ENCODE measurements at places on chromosomes 16 and 17. TPM values are rescaled to one million over a fixed set of nuclear protein-coding genes. Genes with fewer than 3 reads are reported as not detected.

- DNase-seq: no peak
Observed at GRCh38 chr17:69516225-69516624, 101.7 kb downstream of the MAP2K6 start.

DNA sequence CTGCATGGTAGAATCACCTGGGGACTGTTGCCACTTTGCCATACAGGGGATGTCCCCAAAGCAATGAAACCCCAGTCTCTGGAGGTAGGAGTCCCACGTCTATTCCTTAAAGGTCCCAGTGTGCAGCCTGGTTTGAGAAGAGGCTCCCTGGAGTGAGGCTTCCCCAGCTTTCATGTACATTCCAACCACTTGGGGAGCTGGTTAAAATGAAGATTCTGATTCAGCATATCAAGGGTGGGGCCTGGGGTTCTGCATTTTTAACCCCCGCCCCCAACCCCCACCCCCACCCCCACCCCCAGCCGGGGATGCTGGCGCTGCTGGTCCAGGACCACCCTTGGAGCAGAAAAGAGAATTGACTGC, 241.2 kb downstream of the FOXL1 start:
- DNase-seq: no peak

GRCh38 chr17:39238311-39238972, 12.7 kb upstream of the STAC2 start:
- no peak for DNase-seq

DNA sequence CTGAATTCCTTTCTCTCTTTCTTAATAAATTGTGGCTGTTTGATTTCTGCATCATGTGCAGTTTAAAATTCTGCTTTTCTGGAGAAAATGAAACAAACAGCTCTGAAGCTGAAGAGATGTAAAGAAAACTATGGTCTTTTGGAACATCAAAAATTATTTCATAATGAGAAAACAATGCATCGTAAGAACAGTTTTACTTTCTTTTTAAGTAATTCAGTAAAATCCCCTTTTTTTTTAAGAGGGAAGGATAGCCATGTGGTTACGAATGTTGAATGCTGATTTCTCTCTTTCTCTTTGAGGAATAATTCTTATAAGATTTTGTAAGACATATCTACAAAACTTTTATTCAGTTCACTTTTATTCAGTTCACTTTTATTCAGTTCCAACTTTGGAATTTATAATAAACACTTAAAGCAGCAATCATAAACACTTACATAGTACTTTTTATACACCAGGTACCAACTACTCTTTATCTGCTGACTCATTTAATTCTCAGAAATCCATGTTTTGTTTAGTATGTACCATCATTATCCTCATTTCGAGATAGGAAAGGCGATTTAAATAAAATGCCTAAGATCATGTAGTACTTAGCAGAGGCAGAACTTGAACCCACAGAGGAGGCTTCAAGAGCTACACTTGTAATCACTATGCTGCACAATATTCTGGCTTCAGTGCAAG, 26.6 kb downstream of the CNTNAP4 start:
- no peak for DNase-seq

DNA sequence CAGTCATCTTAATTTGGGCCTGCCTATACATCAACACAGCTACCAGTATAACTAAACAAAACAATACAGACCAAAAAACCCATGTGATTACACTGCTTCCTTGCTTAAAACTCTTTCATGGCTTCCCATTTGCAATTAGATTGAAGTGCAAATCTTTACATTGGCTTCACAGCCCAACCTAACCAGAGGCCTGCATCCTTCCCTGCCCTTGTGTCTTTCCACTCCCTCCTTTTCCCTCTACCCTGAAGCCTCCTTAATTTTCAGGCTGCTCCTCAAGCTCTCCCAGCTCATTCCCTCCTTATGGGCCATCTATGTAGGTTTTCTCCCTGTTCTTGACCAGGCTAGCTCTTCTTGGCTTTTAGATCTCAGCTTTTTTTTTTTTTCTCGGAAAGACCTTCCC, 147.8 kb downstream of the TOX3 start:
- no peak for DNase-seq

DNA sequence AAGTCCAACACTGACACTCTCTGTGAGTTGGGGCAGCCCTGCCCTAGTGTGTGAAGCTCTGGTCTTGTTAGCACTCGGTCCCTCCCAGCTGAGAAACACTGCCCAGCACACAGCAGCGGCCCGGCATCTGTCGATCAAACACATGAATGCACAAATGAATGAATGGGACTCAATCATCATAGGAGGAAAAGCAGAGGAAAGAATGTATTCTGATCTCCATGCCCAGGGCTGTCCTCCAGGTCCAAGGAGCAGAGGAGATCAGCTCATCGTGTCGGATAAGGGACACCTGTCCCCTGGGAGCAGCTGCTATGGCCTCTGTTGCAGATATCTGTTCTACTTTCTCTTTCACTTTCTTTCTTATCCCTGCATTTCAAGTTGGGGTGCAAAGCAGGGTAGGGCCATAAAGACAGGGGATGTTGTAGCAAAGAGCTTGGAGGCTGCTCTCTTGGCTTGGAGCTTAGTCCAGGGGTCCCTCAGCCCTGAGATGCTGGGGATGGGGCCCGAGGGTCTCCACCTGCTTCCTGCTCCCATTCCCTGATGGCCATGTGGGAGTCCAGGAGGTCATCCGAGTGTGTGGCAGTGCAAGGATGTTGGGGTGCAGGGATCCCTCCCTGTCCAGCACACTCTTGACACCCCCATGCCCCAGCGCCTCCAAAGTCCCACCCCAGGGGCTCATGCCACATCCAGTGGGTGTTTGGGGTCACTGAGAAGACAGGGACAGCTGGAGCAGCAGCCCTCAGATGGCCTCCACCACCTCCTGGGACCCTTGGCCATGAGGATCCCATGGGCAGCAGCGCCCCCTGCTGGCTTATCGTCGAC, 88.2 kb downstream of the IRF8 start:
- DNase-seq: no peak

- DNase-seq: no peak
Observed at GRCh38 chr16:56032072-56032471, 156.9 kb upstream of the CES5A start.

DNA sequence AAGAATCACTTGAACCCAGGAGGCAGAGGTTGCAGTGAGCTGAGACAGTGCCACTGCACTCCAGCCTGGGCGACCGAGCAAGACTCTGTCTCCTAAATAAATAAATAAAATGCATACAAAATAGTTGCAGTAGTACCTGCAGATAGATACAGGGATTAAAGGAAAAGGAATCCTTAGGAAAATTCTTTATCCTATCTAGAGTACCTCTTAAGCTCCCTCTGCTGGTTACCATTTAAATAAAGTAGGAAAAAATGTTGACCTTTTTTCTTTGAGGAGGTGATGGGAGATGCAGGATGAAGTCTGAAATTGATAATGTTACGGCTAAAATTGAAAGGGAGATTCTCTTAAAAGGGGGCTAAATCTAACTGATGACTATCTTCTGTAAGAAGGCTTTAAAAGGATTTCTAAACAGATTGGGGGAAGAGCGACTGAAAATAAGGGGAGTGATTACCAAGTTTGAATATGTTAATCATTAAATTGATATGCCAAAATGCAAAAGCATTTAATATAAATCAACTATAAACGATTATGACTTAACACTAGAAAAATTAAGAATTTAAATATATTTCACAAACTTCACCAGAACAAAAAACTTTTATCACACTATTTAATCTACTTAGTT, 29.4 kb downstream of the C16orf87 start:
- no peak for DNase-seq

- no peak for DNase-seq
Observed at GRCh38 chr17:61007980-61008379, 330.3 kb downstream of the BCAS3 start.

The CNTNAP4 gene
- 5.4 TPM for total RNA-seq

The NR1D1 gene
- 3.6 TPM for total RNA-seq

The CDYL2 gene
- total RNA-seq: 2.8 TPM

Measured in skin of body (tissue), 3 donors.